ENCODE measurements at places on chromosomes 6 and 20.

- DNase-seq = no peak
Observed at GRCh38 chr20:42193119-42193518, 574.9 kb upstream of the CHD6 start.

- DNase-seq = no peak
Observed at GRCh38 chr6:137165375-137166246, 7.8 kb downstream of the IL22RA2 start.

- no peak for DNase-seq
Observed at GRCh38 chr6:7806711-7807110, 80.8 kb downstream of the BMP6 start.

DNA sequence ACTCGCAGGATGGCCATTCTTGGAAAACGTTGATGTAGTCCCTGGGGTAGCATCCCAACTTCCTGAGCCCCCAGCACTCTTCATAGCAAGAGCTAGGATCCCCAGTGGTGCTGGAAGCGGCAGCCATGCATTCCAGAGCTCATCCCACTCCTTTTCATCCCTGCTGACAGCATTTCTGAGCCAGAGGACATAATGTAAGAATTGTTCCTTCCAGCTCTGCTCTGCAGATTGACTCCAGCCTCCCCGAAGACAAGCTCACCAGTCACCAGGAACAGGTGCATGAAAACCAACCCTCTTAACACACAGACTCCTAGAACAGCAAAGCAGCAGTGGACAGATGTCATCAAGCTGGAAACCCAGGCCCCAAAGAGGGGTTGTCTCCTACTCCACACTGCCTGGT, 3.8 kb downstream of the SLC13A3 start:
- no peak for DNase-seq

DNA sequence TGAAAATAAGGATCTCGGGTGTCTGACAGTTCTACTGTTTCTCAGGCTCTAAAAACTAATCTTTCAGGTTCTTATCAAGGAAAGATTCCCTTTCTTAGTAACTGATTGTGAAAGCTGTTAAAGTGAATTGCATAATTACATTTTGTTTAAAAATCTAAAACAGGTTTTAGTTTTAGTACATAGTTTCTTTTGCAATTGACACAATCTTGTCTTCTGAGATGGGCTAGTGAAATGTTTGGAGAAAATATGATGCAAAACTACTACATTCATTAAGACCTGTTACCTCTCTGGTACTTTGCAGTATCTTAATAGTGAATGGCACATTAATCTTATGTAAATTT, 298.4 kb downstream of the UTRN start:
- no peak for DNase-seq

GRCh38 chr20:48378976-48379675, 448.7 kb downstream of the PREX1 start:
- no peak for DNase-seq

- DNase-seq = no peak
Observed at GRCh38 chr6:12354499-12354898, 64.3 kb downstream of the EDN1 start.
